ENCODE measurements at places on chromosomes 13 and 19.

- no peak for DNase-seq
Observed at GRCh38 chr19:15902254-15902653, 4.4 kb upstream of the CYP4F2 start.

- no peak for DNase-seq
Observed at GRCh38 chr13:57552437-57552836, 79.1 kb upstream of the PCDH17 start.

- DNase-seq = no peak
Observed at GRCh38 chr19:31114585-31114984, 234.7 kb downstream of the TSHZ3 start.

DNA sequence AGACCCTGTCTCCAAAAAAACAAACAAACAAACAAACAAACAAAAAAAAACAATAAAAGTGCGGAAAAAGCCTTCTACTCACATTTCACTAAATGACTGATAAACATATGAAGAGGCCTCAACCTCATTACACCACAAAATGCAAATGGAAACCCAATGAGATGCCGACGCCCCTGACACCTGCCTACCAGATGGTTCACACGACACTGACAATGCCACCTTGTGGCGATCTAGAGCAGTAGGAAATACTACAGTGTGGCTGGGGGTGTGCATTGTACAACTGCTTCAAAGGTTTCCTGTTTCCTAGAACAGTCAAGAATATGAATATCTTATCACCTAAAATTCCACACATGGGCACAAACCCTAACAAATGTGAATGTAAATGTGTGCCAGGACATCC is 14.0 kb downstream of the SCGB2B2 start:
- DNase-seq = no peak

DNA sequence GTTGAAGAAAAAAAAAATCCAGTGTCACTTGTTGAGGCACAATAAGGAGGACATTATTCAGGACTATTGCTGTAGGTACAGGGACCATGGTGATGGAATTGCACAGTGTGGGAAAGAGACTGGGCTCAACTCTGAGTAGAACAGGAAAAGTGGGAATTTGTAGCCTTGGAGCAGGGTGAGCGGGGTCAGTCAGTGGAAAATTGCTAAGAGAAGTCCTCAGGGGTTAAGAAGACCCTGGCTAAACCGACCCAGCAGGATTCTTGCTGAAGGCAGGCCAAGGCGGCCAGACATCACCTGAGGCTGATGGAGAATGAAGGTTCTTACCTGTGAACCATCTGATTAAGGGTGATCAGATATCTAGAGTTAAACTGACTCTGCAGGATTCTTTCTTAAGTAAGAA is 12.5 kb downstream of the LAIR2 start:
- no peak for DNase-seq

- DNase-seq = no peak
Observed at GRCh38 chr13:30918662-30919405, 12.8 kb downstream of the MEDAG start.

DNA sequence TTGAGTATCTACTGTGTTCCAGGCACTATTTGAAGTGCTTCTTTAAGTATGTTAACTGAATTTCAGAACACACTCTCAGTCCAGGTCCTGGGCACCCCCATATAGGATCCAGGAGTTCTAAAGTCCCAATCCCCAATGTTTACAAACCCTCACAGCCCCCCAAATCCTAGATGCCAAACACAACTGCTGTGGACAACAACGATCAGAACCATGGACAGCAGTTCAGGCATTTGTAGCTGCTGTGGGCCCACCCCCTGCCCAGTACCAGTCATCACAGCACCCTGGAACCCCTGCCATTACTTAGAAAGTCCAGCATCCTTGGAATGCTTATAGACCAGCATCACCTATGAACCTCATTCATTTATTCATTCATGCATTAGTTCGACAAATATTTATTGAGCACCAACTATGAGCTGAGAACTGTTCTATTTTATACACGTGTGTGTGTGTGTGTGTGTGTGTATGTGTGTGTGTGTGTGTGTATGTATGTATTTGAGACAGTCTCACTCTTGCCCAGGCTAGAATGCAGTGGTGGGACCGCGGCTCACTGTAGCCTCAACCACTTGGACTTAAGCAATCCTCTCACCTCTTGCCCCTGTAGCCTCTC is 19.3 kb upstream of the SDHAF1 start:
- DNase-seq = no peak

GRCh38 chr19:57406516-57407123 is 4.3 kb upstream of the ZNF17 start:
- peak; percentile 30 for DNase-seq

DNA sequence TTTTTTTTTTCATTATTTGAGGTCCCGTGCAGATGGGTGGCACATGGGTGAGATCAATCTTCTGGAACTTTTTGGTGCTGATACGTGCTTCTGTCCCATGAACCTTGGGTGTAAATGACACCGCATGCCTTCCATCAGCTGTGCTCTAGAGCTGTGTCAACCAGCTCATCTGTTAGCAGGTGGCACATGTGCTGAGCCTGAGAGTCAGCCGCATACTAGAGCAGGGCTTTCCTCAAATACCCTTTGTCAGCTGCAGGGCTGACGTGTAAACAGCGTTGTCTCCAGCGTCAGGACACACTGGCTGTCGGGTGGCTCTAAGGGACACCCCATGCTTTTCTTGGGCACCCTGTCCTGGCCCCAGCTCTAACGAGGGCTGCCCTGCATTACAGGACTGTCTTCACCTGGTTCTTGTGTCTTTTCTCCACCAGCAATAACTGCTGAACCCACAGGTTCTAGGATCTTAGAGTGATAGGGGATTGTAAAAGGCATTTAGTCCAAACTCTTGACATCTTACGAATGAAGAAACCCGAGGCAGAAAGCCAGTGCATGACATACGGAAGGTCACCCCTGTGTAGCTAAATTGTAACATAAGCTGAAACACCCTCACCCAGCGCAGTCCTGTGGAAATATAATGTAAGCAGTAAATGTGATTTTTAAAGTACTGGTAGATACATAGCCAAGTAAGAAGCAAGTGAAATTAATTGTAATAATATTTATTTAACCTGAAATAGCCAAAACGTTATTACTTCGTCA is 119.5 kb downstream of the LRCH1 start:
- no peak for DNase-seq

DNA sequence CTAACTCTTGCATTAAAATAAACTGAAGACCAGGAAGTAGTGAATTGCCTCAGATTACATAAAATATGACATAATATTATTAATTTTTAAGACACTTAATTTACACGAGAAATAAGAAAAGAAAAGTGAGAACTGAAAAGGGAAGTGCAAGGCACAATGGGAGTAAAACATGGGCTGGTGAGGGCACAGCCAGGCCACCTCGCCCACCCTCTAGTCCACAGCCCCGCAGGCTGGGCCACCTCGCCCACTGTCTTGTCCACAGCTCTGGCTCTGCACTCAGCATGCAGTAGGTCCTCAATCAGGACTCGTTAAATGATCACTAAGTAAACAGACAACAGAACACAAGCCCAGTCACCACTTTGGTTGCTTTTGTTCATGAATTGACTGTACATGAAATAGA is 67.8 kb upstream of the ARHGEF7 start:
- DNase-seq = no peak

DNA sequence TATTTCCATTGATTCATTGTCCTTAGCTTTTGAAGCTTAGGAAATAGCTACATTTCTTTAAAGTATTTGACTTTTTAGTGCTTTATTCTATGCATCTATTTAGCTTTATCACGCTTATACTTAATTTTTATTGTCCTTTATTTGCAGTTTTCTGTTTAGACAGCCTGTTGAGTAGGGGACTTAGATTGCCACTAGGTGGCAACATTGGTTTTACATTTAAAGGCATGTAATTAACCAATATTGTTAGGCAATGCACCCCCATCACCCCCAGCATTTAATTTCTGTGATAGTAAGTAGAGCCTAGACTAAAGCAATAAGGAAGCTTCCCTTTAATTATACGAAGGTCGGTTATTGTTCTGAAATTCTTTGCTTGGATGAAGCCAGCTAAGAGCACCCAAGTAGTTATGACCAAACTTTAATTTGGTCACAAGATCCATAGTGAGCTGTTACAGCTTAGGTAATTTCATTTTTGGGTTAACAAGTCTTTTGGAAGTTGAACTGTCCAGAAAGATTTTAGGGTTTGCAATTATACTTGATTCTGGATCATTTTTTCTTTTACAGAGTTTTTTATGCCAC is 36.5 kb downstream of the B3GLCT start:
- DNase-seq = no peak

- DNase-seq = no peak
Observed at GRCh38 chr13:113537205-113537604, 46.7 kb upstream of the DCUN1D2 start.

GRCh38 chr19:2611483-2612464 is 90.7 kb downstream of the GNG7 start:
- DNase-seq = no peak

DNA sequence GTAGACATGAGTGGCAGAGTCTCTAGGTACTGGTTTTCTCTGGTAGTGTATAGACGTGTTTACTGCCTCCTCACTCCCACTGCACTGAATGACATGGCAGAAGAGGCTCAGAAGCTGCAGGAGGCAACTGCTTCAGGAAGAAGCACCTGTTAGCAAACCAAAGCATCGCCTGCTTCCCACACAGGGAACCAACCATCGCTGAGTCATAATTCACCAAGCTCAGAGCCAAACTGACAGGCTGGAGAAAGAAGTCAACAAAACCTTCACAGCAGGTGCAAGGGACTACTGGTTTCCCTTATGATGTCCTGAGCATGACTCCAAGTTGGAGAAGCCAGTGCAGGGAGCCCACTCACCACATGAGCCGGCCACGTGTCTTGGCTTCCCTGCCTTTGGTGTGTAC is 69.8 kb downstream of the KCTD12 start:
- DNase-seq = no peak

GRCh38 chr19:13190781-13191540 is 40.8 kb downstream of the IER2 start:
- DNase-seq = no peak

- DNase-seq = no peak
Observed at GRCh38 chr19:46903458-46903857, 42.7 kb downstream of the ARHGAP35 start.

GRCh38 chr19:45171211-45171623 is 6.8 kb downstream of the TRAPPC6A start:
- no peak for DNase-seq

GRCh38 chr13:52374389-52374788 is 31.6 kb downstream of the THSD1 start:
- DNase-seq = no peak

DNA sequence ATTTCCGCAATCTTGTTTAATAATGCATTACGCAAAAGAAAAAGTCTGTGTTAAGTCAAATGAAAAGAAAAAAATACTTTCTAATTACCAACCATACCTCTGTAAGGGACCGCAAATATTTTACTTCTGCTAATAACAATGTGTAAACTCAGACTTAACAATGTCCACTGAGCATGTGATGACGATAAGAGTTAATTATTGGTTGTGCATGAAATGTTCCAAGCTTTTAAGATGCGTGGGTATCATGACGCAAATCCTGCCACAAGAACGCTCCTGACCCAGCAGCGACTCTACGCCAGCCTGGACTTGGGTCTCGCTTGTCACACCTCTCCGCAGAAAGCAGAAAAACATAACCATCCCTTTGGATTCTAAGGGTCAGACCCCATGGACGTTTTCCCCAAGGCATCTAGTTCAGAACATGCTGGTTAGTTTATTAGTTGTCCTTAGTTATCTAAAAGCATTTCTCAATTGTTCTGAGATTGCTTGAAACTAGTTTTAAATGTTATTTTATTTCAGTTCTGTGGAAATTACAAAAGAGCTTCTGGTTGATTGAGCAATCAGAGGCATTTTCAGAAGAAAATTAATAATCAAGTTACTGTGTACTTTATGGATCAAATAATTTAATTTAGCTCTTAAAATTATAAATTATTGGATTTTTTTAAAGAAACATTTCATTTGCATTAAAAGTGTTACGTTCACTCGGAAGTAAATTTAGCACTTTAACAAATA is 779.9 kb upstream of the ARGLU1 start:
- DNase-seq = no peak

GRCh38 chr19:961866-962620 is 22.1 kb upstream of the WDR18 start:
- no peak for DNase-seq

DNA sequence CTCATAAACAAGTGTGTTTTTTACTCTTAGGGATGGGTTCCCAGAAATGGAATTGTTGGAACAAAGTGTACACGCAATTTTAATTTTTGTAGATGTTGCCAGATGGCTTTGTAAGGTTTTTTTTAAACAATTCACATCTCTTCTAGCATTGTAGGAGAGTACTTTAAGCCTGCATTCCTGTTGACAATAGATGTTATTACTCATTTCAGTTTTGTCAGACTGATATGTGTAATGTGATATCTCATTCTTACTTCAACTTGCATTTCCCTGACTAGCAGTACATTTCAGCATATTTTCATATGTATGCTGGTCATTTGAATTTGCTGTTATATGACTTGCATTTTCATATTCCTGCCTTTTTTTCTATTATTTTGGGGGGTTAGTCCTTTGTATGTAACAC is 186.6 kb upstream of the SLITRK6 start:
- no peak for DNase-seq

DNA sequence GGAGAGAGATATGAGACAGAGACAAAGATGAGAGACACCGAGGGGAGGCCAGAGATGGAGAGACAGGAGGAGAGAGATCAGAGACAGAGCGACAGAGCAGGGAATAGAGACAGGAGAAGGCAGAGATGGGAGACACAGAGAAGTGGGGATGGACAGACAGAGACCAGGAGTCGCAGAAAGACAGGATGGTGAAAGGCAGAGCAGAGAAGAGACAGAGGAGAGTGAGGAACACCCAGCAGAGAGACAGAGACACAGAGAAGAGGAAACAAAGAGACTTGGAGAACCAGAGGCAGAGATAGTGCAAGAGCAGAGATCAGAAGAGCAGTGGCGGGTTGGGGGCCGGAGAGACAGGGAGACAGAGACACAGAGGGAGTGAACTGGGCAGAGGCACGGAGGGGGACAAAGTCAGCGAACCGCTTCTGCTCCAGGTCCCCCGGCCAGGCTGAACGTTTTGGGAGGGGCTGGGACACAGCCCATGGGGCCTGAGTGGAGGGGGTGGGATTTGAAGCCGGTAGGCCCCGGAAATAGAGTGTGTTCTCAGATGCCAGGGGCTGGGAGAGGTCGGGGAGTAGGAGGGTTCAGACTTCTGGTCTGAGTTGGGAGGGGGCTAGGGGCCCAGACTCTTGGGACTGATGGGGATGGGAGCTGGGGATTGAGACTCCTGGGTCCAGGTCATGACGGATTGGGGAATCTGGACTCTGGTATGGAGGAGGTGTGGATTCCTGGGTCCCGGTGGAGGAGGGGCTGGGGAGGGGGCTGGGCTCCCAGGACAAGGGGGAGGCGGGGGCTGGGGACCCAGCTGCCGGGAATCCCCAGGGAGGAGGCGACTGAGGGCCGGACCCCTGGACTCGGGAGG is 654 bp downstream of the ZNF579 start:
- no peak for DNase-seq

- no peak for DNase-seq
Observed at GRCh38 chr19:47356900-47357299, 7.8 kb downstream of the DHX34 start.

- no peak for DNase-seq
Observed at GRCh38 chr13:67353941-67354340, 123.8 kb upstream of the PCDH9 start.

- no peak for DNase-seq
Observed at GRCh38 chr13:114079601-114080536, 52.6 kb downstream of the RASA3 start.

All from stimulated activated CD4-positive, alpha-beta T cell treated with anti-CD3 and anti-CD28 coated beads, TNF-alpha, amount 100 ng/mL, for 1 hour (primary cell).